T47D (cell line): ENCODE measurements at places on chromosomes 13 and 19.

DNA sequence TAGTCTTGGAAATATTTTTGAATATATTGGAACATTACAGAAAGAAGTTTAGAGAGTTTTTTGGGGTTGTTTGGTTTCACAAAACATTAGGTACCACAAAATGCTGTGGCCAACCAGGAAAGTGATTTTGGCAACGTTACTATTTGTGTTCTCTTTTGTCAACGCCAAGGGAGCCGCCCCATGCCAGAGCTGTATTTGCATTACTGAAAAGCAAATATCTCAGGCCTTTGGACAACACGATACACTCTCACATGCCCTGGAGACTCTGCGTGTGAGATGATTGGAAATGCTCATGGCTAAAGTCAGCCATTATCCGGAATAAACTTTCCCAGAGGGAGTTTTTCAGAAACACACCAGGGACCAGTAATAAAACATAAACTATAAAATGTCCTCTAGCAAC, 324.6 kb downstream of the SHISA2 start:
- no peak for DNase-seq

GRCh38 chr13:69947582-69947981, 160.0 kb upstream of the ATXN8OS start:
- DNase-seq, result no peak

DNA sequence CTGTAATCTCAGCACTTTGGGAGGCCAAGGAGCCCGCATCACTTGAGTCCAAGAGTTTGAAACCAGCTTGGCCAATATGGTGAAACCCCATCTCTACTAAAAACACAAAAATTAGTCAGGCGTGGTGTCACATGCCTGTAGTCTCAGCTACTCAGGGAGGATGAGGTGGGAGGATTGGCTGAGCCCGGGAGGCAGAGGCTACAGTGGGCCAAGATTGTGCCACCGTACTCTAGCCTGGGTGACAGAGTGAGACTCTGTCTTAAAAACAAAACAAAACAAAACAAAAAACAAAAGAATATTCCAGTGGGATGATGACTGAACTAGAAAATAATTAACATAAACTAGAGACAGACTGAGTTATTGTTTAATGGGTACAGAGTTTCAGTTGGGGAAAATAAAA, 81.7 kb upstream of the ABCC4 start:
- DNase-seq, result no peak

- DNase-seq, result no peak
Measured at GRCh38 chr13:40164133-40164532, 502.3 kb downstream of the FOXO1 start.

GRCh38 chr19:23784274-23784673, 25.6 kb upstream of the ZNF681 start:
- DNase-seq, result no peak

GRCh38 chr19:52226652-52227051, 36.8 kb downstream of the PPP2R1A start:
- DNase-seq, result no peak

- DNase-seq, result no peak
Measured at GRCh38 chr13:73177916-73178565, 119.2 kb downstream of the KLF5 start.

- DNase-seq, result no peak
Measured at GRCh38 chr13:76597868-76598267, 288.3 kb downstream of the KCTD12 start.
